Kidney (tissue), 22 donors: ENCODE measurements at places on chromosomes 13 and 19. TPM values are rescaled to one million over a fixed set of nuclear protein-coding genes. Genes with fewer than 3 reads are reported as not detected.

GRCh38 chr19:41965106-41965505, 6.0 kb upstream of the RABAC1 start:
- DNase-seq, result no peak

- DNase-seq, result no peak
Measured at GRCh38 chr19:45899919-45900589, 2.4 kb downstream of the MYPOP start.

GRCh38 chr19:18733196-18733647, 49.7 kb downstream of the CRTC1 start:
- peak; percentile 80 for DNase-seq

GRCh38 chr13:85536706-85537105, 262.5 kb downstream of the SLITRK6 start:
- DNase-seq, result no peak

- no peak for DNase-seq
Measured at GRCh38 chr19:4295972-4296771, 6.0 kb downstream of the TMIGD2 start.

DNA sequence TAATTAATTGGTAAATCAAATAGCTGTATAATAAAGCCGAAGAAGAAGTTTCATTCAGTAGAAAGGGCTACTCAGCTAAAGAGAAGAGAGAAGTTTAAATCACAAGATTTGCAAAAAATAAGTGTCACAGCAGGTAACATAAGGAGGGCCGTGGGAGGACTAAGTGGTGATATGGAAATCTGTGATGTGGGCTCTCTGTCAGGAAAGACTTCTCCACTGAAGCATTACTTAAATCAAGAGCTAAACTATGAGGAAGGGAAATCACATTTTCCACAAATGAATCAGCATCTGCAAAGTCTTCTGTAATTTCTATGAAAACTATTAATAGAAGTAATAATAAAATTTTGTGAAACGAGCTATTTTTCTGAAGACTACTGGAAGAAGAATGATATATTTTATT, 153.8 kb downstream of the PCDH9 start:
- DNase-seq, result no peak

- DNase-seq, result no peak
Measured at GRCh38 chr19:3129112-3129511, 6.7 kb upstream of the GNA15 start.

GRCh38 chr13:55464222-55464621, 1676.5 kb upstream of the PRR20A start:
- no peak for DNase-seq

GRCh38 chr19:33510462-33511194, 11.0 kb downstream of the PEPD start:
- no peak for DNase-seq

PTH2 gene
- not detected for total RNA-seq

ZNF835 gene
- 5.3 TPM for total RNA-seq

KIR3DL2 gene
- 0.13 TPM for total RNA-seq

C19orf25 gene
- total RNA-seq, result 32.5 TPM

ZNF44 gene
- 35.5 TPM for total RNA-seq
